GM20000 (cell line): ENCODE measurements at places on chromosomes 7 and 10.
A peak's percentile ranks its signal among the peaks of the same experiment; 100 is the strongest.

GRCh38 chr7:45052011-45052410 is 36.8 kb downstream of the NACAD start:
- DNase-seq = no peak

- no peak for DNase-seq
Measured at GRCh38 chr7:101879565-101879964, 62.1 kb downstream of the CUX1 start.

GRCh38 chr10:129712000-129712399 is 245.0 kb downstream of the MGMT start:
- DNase-seq = no peak

DNA sequence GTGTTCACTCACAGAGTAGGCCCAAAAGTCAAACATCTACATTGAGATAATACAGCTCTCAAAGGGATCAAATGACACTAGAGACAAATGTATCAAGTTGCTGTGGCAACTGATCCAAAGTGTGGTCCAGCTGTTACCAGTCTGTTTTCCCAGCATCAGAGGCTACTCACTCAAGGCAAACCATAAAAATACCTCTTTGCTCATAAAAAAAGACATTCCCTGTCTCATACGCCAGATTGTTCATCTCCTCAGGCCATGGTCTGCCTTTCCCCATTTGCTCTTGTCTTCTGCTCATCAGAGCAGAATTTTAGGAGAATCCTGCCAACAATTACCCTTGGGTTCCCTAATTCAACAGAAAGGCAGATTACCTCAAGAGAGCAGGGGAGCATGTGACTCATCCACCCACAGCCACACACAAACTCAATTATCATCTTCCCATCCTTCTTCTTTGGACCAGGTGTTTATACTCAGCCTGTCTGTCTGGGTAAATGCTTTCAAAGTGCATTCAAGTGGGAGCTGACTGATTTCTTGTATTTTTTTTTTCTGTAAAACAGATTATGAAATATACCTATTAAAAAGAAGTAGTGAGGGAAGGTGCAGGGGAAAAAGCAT is 226.5 kb upstream of the HPS1 start:
- DNase-seq = no peak

GRCh38 chr7:149860821-149861727 is 12.7 kb upstream of the ATP6V0E2 start:
- DNase-seq = no peak

GRCh38 chr10:13206546-13207443 is 27.4 kb downstream of the UCMA start:
- no peak for DNase-seq

GRCh38 chr7:94655848-94656657 is at the start of gene SGCE:
SGCE (minus strand) TSS chr7:94656133; CDS start chr7:94656098, 35 bp downstream.
- DNase-seq = peak; percentile 68

GRCh38 chr10:11017570-11018431 is at the start of gene CELF2:
CELF2 (plus strand) TSS chr10:11017872; CDS start chr10:11018090, 218 bp downstream.
- peak; percentile 78 for DNase-seq
